Activated CD8-positive, alpha-beta memory T cell treated with anti-CD3 and anti-CD28 coated beads for 1 hour (primary cell): ENCODE measurements at places on chromosomes 5 and 9.
A peak's percentile ranks its signal among the peaks of the same experiment; 100 is the strongest.

- no peak for DNase-seq
Measured at GRCh38 chr9:8600914-8601680, 801.5 kb upstream of the DMAC1 start.

DNA sequence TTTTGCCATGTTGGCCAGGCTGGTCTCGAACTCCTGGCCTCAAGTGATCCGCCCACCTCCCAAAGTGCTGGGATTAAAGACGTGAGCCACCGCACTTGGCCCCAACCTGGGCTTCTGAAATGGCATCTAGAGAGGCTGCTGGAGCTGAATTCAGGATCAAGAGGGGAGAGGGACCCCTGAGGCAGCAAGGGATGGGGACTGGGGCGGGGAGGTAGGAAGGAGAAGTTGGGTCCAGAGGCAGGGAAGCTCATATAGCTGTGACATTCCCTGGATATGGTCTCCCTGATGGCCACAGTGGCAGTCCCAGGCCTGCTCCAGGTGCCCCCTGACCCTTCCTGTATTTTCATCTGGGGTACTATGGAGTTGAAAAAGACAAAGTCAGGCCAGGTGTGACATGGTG lies 12.1 kb downstream of the REEP2 start:
- DNase-seq = no peak

DNA sequence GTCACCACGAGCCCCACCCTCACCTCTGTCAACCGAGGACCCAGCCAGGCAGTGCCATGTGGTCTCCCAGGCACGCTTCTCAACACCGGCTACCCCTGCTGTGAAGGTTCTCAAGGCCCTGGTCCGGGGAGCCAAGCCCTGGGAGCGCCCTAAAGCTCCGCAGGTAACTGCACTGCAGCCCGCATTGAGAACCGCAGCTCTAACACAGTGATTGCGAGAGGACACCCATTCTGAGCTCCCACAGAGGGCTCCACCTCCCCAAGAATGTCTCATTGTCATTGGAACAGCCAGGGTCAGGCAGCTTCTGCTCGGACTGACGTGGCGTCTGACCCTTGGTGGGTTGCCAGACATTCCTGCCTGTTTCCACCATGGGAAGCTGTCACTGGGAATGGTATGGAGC lies 88.3 kb downstream of the ANKRD33B start:
- DNase-seq = no peak

DNA sequence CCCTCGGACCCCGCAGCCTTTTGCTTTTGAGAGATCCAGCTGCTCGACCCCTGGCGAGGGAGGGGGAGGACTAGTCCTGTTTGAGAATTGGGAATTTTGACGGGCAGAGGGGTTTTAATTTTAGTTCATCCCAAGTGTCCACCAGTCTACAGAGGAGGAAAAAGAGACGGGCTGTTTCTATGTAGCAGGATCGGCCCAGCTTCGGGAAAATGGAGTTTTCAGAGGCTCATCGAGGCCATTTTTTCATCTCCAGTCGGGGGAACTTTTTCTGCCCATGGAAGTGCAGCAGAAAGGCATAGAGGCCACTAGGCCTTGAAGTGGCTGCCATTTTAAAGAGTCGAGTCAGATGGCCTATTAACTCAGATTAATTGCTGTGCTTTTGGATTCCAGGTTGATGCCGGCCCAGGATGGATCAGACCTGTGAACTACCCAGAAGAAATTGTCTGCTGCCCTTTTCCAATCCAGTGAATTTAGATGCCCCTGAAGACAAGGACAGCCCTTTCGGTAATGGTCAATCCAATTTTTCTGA lies 1.2 kb downstream of the NSD1 start:
- no peak for DNase-seq

DNA sequence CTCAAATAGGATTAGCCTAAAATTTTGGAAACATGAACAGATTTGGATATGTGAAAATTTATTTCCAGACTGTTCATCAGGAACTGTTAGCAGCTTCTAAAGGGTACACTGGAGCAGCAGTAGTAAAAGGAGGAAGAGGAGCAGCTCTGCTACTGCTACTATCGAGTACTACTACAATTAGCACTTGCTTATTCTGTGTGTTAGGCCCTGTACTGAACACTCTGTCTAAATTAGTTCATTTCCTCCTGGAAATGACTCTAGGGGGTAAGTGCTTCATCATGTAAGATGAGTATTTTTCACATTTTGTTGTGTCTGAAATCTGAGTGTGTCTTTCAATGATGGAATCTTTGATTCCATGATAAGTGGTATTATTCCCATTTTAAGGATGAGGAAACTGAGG lies 9.8 kb downstream of the CD274 start:
- DNase-seq = no peak

- DNase-seq = no peak
Measured at GRCh38 chr5:149598966-149599365, 17.7 kb downstream of the ARHGEF37 start.

DNA sequence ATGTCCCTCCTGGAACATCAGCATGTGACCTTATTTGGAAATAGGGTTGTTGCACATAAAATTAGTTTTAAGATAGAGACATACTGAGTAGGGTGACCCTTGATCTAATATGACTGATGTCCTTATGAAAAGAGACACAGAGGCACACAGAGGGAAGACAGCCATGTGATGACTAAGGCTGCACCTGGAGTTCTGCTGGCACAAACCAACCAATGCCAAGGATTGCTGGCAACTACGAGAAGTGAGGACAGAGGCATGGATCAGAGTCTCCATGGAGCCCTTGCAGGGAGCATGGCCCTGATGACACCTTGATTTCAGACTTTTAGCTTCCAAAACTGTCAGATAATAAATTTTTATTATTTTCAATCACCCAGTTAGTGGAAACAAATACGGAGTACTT lies 101.9 kb downstream of the FBXL7 start:
- no peak for DNase-seq

DNA sequence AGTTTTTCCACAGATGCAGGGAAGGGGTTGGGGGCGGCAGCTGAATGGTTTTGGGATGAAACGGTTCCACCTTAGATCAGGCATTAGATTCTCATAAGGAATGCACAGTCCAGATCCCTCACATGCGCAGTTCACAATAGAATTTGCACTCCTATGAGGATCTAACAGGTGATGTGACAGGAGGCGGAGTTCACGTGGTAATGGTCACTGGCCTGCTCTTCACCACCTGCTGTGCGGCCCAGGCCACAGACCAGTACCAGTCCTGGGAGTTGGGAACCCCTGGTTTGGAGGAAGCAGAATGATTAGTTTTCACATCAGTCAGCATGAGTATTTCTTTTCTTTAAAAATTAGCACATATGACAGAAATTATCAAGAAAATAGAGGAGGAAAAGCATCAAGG lies 26.3 kb downstream of the ANP32B start:
- DNase-seq = no peak

DNA sequence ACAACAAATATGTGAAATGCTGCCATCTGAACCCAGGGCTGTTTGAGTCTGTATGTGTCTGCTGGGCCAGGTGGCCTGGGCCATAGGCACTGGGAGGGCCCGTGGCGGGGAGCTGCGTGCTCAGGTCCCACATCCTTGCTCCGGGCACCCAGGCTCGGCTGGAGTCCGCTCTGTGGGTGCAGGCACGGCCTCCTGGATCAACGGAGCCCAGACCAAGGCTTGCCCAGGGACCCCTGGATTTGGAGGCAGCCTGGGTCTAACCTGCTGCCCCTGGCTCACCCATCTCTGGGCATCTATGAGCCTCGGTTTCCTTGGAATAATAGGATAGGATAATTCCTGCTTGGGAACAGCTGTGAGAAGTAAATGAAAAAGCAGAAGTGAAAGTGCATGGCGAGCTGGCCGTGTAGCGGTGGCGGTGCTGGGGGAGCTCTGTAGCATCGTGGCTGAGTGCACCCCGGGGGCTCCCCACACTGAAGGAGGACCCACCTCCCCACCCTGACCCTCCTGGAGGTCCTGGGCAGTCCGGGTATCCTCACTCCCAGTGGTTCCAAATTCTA lies 1.2 kb downstream of the CDHR2 start:
- no peak for DNase-seq

GRCh38 chr9:115327436-115328122 lies 209.6 kb upstream of the TNC start:
- no peak for DNase-seq

- no peak for DNase-seq
Measured at GRCh38 chr9:28378231-28378630, 805.0 kb upstream of the C9orf72 start.

DNA sequence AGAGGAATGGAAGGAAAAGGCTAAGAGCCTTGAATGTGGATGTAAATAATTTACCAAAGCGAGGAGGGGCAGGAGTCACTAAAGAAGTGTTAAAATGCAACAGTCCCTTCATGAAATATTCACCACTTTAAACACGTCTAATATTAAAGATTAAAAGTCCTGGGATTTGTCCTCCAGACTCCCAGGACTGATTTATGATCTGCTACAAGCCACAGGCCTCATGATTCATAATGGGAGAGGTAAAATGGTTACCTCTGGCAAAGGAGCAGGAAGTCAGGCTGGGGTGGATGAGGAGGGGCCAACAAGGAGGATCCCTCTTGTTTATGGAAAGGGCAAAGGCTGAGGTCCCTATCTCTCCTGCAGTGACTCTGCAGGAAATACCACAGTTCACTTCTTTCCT lies 292.4 kb downstream of the TRIM32 start:
- DNase-seq = no peak

DNA sequence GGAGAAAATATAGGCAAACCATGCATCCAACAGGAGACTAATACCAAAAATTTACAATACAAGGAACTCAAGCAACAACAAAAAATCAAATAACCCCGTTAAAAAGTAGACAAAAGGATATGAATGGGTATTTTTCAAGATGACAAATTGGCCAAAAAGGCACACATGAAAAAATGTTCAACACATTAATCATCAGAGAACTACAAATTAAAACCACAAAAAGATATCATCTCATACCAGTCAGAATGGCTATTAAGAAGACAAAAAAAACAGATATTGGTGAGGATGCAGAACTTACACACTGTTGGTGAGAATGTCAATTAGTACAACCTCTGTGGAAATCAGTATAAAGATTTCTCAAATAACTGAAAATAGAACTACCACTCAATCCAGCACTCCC lies 35.0 kb downstream of the TEX10 start:
- no peak for DNase-seq

- no peak for DNase-seq
Measured at GRCh38 chr5:162503796-162504195, 436.2 kb downstream of the GABRG2 start.

DNA sequence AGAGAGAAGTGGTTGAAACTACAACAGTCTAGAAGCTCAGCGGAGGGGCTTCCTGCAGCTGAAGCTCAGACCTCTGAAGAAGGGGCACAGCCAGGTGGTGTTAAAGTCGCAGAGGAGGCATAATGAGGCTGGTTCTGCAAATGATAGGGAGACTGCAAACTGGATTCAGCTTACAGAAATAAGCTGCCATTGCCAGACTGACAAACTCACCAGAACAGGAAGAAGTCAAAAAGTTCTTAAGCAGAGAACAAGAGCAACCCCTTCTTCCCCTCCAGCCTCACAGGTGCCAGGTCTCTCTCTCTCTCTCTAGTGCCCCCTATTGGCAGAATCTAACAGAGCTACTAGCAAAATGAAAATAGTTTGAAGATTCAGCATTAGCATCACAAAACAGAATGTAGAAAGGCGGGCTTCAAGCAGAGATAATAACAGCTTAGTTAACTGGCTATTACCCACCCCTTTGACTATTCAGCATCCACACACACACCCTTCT lies 76.7 kb downstream of the GRAMD2B start:
- DNase-seq = no peak

DNA sequence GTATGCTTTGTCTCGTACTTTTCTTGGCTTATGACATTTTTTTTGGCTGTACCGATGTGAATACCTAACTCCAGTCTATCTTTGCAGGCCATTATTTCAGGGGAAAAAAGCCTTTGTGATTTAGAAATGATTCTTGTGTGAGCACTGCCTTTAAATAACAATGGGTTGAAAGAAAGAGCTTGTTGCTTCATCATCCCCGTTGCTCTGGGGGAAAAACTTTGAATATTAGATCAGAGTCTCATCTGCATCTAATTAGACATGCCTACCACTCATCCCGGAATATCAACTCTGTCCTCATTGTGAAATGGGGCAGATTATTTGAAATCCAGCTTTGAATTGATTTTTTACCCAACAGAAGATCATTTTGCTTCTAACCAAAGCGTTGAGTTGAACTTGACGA lies 13.5 kb downstream of the CXCL14 start:
- DNase-seq = no peak

- DNase-seq = no peak
Measured at GRCh38 chr9:114494776-114495569, 10.3 kb downstream of the WHRN start.

GRCh38 chr5:10987925-10988504 lies 227.0 kb upstream of the DAP start:
- DNase-seq = peak; percentile 36

DNA sequence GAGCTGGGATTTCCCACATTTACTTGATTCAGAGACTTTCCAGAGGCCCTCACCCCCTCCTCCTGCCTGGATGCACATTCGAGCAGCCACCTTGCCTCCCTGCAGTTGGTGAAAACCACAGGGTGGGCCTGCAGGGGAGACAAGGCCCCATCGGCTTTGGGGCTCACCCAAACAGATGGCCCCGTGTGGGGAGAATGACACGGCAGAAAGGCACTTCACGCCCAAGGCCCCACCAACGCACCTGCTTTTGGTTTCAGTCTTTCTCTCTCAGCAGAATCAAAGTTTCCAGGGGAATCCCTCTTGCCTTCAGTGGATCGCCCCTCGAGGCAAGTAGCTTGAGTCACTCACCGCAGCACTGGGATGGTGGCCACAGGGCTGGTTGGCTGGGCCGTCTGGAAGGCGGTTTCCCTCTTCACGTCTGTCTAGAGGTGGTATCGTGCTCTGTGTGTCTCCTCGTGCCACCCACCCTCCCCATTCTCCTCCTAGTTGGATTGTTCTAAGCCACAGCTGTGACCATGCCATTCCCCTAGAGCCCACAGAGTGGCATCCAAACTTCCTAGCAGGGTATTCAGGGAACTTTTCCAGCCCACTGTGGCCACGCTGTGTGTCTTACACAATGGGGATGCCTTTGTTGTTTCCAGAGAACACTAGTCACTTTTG lies 31.8 kb downstream of the SEC61B start:
- peak; percentile 19 for DNase-seq

DNA sequence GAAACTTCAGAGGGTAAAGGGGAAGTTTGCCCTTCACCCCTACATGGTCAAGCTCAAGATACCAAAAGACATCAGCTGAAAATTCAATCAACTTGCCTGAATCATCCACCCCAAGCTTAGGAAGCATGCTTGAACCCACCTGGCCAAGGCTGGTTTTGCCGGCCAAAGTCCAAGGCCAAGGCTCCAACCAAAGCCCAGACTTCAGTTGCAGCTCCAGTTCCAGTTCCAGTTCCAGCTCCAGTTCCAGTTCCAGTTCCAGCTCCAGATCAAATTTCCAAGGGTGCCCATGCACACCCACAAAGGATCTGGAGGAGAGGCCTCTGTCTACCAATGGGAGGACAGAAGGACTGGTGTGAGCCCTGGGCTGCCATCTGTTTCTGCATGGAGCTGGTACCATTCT lies 4.6 kb upstream of the SERINC5 start:
- no peak for DNase-seq

- DNase-seq = no peak
Measured at GRCh38 chr5:125032286-125032685, 285.8 kb upstream of the ZNF608 start.

DNA sequence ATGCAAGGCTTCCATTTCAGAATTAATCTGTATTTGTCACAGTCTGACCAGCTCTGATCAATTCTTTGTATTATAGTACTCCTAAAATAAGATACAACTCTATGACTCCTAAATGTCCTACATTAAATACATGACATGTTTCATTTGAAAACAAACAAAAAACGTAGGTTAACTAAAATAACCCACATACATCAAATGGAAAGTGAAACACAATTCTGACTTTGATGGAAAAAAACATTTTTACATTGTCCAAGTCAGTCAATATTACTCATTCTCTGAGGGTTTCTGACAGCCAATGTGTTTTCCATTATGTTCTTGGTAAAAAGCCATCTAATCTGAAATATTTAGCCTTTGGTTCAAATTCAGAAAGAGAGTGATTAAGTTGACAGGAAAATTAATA lies 8.7 kb downstream of the HMGCS1 start:
- DNase-seq = no peak
